ENCODE measurements at places on chromosomes 5 and 9. TPM values are rescaled to one million over a fixed set of nuclear protein-coding genes. Genes with fewer than 3 reads are reported as not detected.

Gene COL23A1
- 0.21 TPM for total RNA-seq

Gene BARHL1
- total RNA-seq: not detected

Gene PCDHAC1
- total RNA-seq: 0.07 TPM

Gene HMHB1
- not detected for total RNA-seq

Gene GFPT2
- 4.0 TPM for total RNA-seq

Gene SYNPO
- 3.4 TPM for total RNA-seq

Gene TOR2A
- total RNA-seq: 13.4 TPM

Gene NUP214
- total RNA-seq: 30.5 TPM

Gene ADGRV1
- total RNA-seq: 3.5 TPM

Gene MARCHF3
- 0.46 TPM for total RNA-seq

Gene SLC25A2
- not detected for total RNA-seq

Gene PCDHGC4
- total RNA-seq: 0.62 TPM

Gene FOXD4L4
- total RNA-seq: not detected

Gene PAPPA
- total RNA-seq: 15.5 TPM

Gene TAF1L
- total RNA-seq: not detected
